ENCODE measurements at places on chromosomes 7 and 10.
A peak's percentile ranks its signal among the peaks of the same experiment; 100 is the strongest.

DNA sequence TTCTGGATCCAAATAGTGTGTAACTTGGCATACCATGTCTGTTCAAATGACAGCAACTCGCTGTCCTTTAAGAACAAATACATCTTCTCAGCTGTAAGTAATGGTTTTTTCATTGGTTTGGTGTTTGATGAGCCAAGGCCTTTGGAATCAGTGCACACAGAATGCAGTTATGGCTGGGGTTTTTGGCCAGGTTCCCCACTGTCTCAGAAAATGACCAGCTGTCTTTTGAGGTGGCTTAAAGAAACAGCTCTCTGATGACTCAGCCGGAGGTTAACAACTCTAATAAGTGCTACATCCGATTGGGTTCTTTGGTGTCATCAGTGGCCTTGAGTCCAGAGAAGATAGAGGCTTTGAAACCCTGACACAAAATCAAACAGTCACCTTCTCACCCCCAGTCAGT is 688.4 kb downstream of the REEP3 start:
- no peak for DNase-seq

- DNase-seq, result no peak
Measured at GRCh38 chr10:43867113-43867512, 218.4 kb upstream of the ZNF32 start.

GRCh38 chr10:94889123-94889522 is 49.3 kb upstream of the CYP2C9 start:
- no peak for DNase-seq

DNA sequence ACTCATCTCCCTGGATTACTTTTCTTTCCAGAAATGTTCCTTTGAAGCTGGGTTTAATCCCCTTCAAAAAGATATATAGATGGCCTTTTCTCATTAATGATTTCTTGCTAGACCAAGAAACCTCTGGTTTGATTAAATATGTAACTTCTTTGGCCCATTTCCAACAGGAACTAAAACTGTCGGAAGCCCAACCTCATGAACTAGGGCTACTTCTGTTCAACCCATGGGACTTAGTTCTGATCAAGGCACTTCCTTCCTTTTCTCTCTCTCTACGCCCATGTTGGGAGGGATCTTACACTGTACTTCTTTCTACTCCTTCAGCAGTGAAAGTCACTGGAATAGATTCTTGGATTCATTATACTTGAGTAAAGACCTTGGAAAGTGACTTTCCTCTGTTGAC is 83.6 kb downstream of the TMEM106B start:
- no peak for DNase-seq

DNA sequence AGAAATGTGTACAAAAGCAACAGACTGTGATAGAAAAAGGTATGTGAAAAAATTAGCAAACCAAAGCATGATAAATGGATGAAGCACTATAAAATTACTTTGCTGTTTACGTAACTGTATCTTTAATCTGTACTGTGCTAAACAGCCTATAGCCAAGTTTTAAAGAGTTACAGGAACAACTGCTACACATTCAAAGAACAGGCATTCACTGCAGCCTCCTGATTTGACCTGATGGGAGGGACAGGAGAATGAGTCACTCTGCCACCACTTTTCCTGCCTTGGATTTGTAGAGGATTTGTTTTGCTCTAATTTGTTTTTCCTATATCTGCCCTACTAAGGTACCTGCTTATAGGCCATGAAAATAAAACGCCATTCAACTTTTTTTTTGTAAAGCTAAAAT is 116.1 kb downstream of the FANK1 start:
- DNase-seq, result no peak

DNA sequence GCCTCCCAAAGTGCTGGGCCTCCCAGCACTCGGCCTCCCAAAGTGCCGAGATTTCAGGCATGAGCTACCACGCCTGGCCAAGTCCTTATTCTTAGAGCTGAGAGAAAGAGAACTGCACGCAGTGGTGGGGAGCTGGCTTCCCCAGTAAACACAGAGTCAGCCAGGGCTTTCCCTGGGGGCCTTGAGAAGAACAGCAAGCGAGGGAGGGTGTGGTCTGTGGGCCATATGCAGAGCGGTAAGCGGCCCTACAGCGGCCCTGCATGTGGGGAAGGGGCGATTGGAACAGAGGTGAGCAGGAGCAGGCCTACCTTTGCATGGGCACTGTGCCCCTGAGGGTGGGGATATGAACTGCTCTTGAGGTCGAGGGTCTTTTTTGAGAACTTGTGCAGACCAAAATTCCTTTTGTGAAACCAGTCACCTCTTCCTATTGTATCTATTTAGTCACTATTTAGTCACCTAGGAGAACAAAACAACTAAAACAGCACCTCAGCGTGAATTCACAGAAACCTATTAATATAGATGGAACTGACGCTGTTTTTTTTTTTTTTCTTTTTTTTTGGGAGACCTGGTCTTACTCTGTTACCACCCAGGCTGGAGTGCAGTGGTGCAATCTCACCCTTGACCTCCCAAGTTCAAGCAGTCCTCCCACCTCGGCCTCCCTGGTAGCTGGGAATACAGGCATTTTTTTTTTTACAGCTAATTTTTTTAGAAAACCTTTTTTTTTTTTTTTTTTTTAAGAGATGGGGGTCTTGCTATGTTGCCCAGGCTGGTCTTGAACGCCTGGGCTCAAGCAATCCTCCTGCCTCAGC is 36.9 kb upstream of the SH2D4B start:
- no peak for DNase-seq

- no peak for DNase-seq
Measured at GRCh38 chr7:48710995-48711394, 213.4 kb upstream of the CDC14C start.

- DNase-seq, result no peak
Measured at GRCh38 chr7:12839508-12840153, 152.2 kb downstream of the ARL4A start.

DNA sequence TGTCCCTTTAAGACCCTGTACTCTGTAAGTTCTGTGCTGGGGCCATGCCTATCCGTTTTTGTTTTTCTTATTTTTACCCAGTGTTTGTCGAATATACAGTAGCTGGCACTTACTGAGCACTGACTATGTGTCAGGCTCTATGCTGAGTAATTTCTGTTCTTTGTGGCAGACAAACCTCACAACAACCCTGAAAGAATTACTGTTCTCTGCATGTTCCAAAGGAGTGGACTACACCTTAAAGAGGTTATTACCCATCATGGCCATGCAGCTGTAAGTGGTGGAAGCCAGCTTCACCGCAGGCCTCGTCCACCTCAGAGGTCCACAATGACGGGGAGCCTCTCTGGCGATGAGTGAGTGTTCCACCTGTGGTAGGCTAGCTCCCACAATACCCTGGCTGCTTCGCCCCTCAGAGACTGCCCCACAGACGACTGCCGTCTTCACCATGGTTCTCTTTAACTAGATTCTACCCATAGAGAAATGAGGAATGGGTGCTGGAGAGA is 30.1 kb upstream of the RBM20 start:
- DNase-seq, result peak; percentile 63

GRCh38 chr10:12965571-12965970 is 35.9 kb downstream of the CCDC3 start:
- no peak for DNase-seq

GRCh38 chr10:46282842-46283574 is 3.8 kb upstream of the ANTXRL start:
- DNase-seq, result peak; percentile 79

DNA sequence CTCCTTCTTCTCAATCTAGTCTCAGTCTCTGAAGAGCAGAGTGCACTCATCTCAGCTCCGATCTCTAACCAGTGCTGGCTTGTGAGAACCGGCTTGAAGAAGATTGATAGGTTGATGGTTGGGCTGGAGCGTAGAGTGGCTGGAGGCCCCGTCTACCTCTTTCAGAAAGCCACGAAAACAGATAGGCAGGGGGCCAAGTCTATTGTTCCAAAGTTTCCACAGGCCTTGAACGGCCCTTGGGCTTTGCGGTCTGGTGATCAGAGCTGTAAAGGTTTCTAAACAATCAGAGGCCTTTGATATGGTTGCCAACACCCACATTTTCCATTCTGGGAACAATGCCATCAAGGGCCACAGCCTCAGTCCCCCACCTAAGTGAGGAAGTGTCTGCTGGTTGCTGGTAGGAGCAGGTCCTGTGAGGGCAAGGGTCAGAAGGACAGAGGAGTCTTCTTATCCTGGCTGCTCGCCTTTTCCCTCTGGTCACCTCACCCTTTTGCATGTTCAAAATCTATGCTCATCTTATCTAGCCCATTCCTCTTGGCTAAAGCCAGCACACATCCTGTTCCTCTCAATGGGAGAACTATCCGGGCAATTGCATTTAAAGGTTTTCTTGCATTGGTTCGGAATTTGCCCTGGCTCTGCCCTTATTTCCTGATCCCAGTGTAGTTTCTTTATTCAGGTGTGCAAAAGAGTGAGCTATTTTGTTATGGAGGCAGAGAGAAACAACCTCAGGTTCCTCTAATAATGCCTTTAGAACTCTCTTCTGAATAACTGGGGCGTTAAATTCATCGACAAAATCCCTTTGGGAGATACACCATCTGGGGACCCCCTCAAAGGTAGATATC is 70.3 kb upstream of the KMT2E start:
- peak; percentile 90 for DNase-seq

- no peak for DNase-seq
Measured at GRCh38 chr7:155510975-155511701, 35.2 kb downstream of the CNPY1 start.

GRCh38 chr7:143499743-143500348 is 22.2 kb downstream of the TAS2R41 start:
- no peak for DNase-seq

DNA sequence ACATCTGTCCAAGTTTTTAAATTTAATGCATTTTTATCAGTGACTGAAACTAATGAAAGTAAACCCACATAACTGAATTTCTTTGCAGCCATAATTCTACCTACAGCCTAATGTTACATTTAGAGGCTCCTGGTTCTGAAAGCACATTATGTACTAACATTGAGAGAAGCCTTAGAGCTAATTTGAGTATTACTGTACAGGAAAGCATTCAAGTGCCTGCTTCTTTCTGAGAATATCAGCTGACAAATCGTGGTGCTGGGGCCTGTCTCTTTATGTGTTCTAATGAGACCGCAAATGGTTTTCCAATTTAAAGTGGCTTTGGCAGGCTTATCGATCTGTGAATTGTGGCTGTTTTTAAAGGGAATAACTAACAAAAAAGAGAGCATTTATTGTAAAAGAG is 32.3 kb upstream of the DGKB start:
- DNase-seq, result no peak

DNA sequence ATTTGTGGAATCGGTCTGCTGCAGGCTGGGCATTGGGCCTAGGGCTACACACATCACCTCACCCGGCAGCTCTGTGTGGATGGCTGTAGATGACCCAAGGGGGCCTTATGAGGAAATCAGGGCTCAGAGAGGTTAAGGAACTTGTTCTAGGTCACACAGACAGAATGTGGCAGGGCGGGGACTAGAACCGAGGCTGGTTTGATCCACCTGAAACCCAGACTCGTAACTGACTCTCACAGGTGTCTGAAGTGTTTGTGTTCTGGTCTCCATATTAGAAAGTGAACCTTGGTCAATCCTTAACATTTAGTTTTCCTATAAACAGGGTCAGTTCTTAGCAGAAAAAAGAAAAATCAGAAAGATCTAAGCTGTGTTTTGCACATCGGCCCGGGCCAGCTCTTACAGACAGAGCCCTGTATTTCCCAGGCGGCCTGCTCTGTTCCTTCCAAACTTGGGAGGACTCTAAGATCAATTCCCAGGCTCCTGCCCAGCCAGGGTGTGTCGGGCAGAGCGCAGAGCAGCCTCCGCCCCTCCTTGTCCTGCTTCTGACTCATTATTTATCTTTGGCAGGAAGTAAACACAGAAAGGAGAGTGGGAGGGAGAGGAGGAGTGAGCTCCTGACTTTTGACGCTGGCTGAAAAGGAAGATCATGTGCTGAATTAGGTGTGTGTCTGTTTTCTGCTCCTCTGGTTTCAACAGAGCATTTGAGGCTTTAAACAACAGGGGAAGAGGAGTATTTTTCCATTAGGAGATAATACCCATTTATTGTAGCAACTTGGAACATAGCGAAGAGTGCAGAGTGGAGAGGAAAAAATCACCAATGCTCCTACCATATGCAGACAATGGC is 74.1 kb downstream of the TACC2 start:
- no peak for DNase-seq

- DNase-seq, result no peak
Measured at GRCh38 chr7:140322759-140323158, 75.6 kb downstream of the SLC37A3 start.

- peak; percentile 83 for DNase-seq
Measured at GRCh38 chr10:29482591-29483431, 152.0 kb downstream of the SVIL start.

DNA sequence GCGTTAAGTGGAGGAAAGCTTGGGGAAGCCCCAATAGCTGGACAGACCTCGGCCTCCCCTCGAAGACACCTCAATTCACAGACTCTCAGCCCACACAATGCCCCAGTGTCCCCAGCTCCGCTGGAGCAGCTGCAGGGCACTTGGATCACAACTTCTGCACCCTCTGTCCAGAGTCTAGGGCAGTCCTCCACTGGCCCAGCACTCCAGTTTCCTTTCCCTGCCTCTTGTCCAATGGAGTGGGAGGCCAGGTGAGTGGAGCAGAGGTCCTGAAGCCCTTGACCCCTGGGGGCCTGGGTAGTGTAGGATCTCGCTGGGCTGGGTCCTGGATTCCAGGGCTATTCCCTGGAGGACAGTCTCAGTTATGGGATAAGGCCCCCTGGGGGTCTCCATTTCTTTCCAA is 11.9 kb downstream of the SFRP5 start:
- no peak for DNase-seq

DNA sequence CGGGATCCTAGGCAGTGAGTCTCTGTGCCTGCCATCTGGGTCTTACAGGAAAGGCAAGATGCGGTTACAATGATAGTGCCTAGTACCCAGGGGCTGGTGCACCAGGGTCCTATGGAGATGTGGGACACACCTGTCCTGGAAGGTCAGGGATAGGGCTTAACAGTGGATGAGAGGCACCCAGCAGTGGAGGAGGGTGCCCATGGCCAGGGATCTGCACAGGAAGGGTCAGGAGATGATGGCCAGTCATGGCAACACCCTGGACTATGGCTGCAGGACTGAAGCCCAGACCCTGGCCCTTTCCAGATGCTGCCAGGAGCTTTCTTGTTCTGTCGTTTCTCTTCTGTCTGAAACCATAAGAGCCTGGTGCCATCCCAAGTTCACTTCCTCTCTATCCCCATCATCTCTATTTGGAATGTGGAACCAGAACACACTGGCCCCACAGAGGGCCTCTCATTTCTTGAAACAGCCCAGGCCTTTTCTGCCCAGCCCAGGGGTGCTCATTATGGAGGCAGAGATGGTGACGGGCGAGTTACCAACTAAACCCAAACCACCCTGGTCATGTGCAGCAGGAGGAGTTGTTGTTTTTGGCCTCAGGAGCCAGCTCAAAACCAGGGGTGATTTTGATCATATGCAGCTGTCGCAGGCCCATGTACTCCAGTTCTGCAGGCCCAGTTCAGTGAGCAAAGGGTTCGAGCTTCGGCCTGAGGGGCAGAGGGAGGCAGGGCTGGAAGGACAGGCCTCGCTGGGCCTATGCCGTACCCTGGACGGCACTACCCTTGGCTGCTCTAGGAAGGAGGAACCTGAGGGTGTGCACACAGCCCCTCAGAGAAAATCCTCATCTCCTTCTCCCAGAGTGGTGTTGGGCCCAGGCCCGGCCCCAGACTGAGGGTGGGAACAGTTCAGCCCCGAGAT is 52.6 kb upstream of the GDF10 start:
- peak; percentile 18 for DNase-seq

Data from activated CD8-positive, alpha-beta memory T cell treated with anti-CD3 and anti-CD28 coated beads, Interleukin-2, amount 10 ng/mL, durations not matched to agents 7 days and 5 days (primary cell).